ENCODE measurements at places on chromosomes 2 and 18.

DNA sequence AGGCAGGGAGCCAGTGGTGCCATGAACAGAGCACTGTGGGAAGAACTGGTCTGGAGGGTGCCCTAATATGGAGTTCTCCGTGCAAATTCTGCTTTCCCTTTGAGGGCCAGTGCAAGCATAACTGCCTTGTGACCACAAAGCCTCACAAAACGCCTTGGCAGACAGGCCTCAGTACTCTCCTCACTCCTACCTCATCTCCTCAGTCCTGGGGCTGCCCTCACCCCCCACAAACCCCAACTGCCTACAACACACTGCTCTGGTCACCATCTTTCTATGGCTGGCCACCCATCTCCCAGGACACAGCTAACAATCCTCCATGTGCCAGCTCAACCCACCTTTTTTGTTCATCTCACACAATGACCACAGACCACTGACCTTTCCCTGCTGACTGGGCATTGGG, 8.9 kb downstream of the COX5B start:
- no peak for DNase-seq

- DNase-seq = no peak
Measured at GRCh38 chr2:12465631-12466135, 251.1 kb upstream of the TRIB2 start.

DNA sequence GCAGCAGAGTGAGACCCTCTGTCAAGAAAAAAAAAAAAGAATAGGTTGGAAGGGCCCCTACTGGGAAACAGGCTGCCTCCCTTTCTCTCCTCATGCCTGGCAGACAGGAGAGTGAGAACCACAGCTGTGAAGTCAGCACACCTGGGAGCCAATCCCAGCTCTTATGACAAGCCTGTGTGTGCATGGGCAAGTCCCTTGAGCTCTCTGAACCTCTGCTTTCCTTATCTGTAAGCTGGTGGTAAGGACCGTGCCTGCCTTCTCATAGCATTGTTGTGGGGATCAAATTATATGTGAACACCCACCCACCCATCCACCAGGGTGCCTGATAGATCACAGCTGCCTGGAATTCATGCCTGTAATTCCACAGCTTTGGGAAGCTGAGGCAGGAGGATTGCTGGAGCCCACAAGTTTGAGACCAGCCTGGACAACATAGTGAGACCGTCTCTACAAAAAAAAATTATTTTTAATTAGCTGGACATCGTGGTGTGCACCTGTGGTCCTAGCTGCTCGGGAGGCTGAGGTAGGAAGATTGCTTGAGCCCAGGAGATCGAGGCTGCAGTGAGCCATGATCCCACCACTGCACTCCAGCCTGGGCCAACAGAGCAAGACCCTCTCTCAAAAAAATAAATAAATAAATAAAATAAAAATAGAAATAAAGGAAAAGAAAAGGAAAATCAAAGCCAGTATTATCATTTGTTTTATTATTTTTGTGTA, 66.9 kb upstream of the MCFD2 start:
- no peak for DNase-seq

- DNase-seq = no peak
Measured at GRCh38 chr18:45712061-45712460, 11.9 kb upstream of the SLC14A1 start.

DNA sequence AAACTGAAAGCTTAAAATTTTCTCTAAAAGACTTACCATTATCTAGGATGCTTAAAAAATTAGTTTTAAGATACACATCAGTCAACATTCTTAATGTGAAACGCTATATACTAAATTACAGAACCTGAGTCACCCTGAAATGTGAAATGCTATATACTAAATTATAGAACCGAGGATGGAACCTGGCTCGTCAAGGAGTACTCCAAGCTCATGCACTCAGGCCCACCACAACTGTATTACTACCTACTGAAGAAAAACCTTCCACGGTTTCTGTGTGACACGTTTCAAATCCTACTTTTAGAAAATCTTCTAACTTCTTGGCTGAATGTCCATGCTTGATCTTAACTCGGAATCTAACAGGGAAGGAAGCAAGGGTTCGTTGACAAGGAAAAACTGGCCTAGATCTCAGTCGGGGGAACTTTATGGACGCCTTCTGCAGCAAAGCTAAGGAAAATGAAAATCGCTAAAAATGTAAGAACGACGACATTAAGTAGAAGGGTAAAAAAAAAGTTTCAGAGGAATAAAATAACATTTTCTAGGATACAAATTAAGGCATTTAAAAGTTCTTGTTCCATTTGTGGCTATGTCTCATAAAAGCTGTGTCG, 1.4 kb downstream of the PRKD3 start:
- no peak for DNase-seq

GRCh38 chr2:224412141-224413015, 10.5 kb upstream of the FAM124B start:
- DNase-seq = no peak

DNA sequence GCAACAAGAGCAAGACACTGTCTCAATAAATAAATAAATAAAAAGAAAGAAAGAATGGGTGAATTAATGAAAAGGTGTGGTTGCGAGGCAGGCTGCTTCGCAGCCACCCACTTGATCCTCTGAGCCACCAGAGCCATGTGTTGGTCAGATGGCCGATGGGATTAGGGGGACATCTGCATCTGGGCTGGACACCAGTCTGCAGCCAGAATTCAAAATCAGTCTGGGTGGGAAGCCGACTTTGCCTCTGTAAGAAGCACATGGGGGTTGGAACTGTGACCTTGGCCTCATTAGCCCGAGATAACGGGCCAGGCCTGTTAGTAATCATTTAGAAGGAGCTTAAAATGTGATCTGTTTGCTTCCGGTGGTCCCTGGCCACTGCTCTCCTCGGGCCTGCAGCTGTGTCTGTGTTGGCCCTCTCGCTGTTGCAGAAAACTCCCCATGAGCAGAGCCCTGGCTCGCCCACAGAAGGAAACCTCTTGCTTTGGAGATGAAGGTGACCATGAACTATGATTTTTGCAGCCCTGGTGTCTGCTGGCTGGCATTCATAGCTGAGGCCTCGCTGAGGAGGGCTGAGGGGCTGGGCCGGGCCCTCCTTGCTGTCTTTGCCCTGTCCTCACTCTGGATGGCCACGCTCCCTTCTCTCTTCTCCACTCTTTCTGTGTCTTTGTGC, 94.4 kb downstream of the DYSF start:
- no peak for DNase-seq

- DNase-seq = no peak
Measured at GRCh38 chr2:235721625-235722024, 227.8 kb downstream of the AGAP1 start.

DNA sequence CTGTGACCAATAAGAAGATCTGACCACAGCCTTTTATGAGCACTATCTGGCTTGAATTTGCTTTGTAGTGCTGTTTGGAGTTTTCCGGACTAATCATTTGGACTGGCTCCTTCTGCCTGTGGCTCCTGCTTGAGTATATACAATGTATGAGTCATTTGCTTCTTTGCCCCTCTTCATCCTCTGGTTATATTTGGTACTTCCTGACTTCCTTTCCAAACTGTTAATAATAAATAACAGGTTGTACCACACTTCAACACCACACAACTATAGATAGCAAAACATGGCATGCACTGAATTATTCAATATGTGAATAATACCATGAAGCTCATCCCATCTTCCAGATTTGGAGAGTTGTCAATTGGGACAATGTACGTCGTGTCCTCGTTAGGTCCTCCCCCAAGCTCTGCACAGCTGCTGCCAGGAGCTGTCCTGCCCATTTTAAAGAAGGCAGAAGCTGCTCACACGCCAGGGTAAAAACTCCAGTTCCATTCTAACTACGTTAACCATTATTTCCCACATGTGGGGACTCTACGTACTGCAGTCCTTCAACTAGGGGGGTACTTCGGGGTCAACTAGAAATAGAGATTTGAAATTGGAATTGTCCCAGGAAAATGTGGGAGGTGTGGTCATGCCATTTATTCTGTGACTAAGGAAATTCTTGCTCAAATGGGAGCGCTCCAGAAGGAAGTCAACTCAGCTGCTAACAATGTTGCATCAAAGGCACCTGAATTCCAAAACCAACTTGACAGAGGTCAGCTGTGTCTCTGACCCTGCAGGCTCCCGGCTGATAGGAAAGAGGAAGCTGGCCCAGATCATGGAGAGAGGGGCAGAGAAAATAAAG, 38.1 kb downstream of the ST8SIA5 start:
- DNase-seq = no peak

DNA sequence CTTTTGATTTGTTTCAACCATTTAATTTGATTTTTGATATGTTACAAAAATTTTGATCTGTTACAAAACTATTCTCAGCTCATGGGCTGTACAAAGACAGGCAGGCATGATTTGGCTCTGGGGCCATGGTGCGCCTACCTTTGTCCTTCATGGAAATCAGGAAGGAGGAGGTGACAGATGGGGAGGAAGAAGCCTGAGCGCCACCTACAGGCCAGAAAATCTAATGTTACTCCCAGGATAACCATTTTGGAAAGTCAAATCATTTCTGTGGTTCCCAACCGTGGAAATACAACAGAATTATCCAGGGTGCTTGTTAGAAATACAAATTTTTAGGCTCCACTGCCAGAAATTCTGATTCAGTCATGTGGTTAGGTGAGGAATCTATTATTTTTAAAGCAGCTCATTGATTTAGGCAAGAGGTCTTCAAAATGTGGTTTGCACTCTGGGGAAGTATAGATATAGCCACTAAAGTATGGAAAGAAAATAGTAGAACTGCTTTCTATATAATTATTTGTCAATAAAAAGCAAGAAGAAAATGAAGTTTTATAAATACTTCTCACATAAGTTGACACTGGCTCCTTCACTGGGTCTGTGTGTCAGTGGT, 93.9 kb downstream of the EVA1A start:
- no peak for DNase-seq

- DNase-seq = no peak
Measured at GRCh38 chr2:191041418-191042161, 27.6 kb upstream of the STAT1 start.

GRCh38 chr2:67322353-67323001, 74.7 kb upstream of the ETAA1 start:
- no peak for DNase-seq

- no peak for DNase-seq
Measured at GRCh38 chr2:7881063-7881462, 800.8 kb upstream of the ID2 start.

DNA sequence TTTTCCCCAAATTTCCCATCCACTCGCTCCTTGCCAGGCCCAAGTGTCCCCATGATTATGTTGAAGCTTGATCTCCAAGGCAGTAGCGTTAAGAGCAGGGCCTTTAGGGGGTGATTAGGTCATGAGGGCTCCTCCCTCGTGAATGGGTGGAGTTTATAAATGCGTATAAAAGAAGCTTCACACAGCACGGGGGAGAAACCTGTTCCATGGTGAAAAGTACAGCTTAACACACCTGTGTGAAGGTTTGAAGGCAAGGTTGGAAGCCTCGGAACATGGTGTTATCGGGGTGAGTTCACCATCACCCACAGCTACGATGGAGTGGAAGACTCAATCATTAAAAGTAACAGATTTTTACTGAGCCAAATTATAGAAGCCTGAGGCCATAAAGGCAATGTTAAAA, 137.4 kb upstream of the ALKAL2 start:
- DNase-seq = no peak

GRCh38 chr2:178101321-178102079, 10.7 kb upstream of the RBM45 start:
- DNase-seq = no peak

GRCh38 chr18:74898965-74899364, 301.3 kb downstream of the ZNF407 start:
- no peak for DNase-seq

GRCh38 chr2:172842511-172843265, 107.0 kb downstream of the RAPGEF4 start:
- no peak for DNase-seq

- DNase-seq = no peak
Measured at GRCh38 chr2:234839285-234839684, 112.5 kb upstream of the SH3BP4 start.

- no peak for DNase-seq
Measured at GRCh38 chr2:98550165-98550564, 58.1 kb downstream of the COA5 start.

DNA sequence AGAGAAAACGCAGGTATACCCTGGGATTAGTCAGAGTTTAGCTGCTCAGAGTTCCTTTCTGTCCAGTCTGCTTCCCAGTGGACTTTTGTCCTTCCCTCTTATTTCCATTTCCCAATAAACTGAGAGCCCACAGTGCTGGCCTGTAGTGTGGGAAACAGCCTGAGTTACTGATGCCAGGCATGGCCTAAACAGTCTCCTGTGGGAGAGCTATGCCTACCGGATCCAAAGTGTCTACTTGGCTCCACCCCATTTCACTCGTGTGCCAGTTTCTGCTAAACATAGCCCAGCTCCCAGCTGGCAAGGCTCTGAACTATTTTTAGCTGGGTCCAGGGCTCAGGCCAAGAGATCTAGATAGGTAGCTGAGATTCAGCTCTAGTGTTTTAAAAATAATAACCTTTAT, 15.6 kb upstream of the PPP1CB start:
- DNase-seq = no peak

DNA sequence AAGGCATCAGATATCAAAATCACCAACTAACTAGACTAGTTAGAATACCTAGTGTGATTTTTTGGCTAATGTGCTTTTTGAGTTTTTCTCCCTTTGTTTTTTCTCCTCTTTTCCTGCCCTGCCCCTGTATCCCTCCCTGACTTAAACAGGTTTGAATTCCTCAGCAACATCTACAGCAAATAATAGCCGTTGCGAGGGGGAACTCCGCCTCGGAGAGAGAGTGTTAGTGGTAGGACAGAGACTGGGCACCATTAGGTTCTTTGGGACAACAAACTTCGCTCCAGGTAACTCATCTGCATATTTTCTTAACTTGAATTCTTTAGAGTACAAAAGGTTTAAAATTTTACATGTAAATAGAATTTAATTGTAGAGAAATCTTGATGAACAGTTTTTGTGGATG, 45.0 kb downstream of the CLIP4 start:
- no peak for DNase-seq

GRCh38 chr2:127024769-127025358, 82.1 kb downstream of the BIN1 start:
- no peak for DNase-seq

- no peak for DNase-seq
Measured at GRCh38 chr18:41765460-41765859, 189.6 kb upstream of the PIK3C3 start.

DNA sequence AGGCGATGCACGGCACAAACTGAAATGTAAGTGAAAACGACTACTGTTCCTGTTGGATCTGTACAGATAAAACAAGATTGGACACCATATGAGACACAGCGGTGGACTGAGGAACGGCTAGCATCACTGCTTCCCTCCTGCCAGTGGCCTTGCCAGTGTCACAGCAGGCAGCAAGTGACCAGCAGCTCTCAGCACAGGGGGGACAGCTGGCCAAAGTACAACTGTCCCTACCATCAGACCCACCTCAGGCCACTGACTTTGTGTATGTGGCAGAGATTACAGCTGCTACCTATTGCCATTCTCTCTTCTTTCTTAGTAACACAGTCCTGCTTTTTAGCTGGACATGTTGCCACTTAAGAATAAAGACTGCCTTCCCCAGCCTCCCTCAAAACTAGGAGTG, 80.0 kb upstream of the SLC66A3 start:
- no peak for DNase-seq

- DNase-seq = no peak
Measured at GRCh38 chr18:8901019-8901418, 195.7 kb downstream of the MTCL1 start.

All from stimulated activated CD8-positive, alpha-beta memory T cell treated with anti-CD3 and anti-CD28 coated beads, Interleukin-15, amount 100 ng/mL, for 1 hour (primary cell).